ENCODE measurements at places on chromosomes 1 and 21.

DNA sequence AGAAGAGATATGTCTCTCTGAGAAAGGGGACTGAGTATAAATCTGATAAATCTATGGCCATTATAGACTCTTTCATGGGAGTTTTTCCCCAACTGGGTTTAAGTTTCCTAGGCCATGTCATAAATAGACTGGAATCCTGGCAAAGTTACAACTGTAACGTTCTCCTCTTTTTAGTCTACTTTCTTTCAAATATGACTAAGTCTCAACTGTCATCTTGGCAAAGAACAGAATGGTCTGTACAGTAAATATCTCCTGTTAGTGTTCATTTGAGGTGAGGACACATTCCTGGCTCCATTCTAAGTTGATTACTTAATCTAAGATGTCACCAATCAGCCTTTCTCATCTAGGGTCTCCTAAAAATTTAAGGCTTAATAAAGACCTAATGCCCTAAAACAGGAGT, 300.5 kb downstream of the BRINP2 start:
- no peak for DNase-seq

- DNase-seq: no peak
Measured at GRCh38 chr1:231778009-231778719, 151.6 kb downstream of the DISC1 start.

DNA sequence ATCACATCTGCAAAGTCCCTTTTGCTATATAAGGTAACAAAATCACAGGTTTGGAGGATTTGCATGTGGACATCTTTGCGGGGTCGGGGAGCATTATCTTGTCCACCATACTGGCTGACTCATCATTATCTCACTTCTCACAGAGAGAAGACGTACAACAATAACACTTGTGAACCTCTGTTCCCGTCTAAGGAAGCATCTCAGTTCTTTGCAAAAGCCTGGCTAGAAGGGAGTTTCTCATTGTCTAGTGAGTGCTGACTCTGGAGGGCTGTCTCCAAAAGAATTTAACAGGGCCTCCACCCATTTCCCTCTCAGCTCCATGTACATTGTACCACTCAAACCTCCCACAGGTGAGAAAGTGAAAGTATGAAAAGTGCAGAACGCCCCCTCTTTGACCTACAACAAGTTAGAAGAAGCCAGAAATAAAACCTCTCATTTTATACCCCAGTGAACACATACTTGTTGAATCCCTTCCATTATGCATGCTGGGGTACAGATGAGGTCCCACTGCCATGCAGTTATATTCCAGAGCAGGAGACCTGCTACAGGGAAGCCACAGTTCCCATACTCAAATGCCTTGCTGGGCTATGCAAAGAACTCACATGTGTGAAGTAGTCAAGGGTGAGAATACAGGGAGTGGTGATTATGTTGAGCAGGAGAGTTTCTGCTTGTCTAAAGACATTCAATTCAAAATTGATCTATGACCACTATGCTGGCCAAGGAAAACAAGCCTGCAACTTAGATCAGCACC, 121.7 kb upstream of the PRDX6 start:
- DNase-seq: no peak

DNA sequence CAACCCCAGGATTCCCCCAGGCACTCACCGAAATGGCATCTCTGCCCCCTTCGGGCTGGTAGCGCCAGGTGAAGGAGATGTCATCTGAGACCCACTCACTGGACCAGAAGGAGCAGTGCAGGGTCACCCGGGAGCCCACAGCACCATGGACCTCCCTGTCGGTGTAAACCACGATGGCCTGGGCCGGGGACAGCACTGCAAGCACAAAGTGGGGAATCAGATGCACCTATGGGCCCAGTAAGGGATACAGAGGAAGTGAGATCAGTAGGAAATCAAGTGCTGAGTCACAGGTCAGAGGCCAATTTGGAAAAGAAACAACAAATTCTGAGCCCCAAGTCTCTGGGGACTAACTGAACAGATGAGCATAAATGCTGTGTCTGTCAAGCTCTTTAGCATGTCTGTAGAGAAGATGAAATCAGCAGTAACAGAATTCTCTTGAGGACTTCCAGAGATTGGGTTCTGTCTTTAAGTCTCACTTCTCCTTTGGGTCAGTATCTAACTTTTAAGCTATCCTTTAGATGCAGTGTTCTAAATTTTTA, 2.5 kb downstream of the MPZ start:
- no peak for DNase-seq

DNA sequence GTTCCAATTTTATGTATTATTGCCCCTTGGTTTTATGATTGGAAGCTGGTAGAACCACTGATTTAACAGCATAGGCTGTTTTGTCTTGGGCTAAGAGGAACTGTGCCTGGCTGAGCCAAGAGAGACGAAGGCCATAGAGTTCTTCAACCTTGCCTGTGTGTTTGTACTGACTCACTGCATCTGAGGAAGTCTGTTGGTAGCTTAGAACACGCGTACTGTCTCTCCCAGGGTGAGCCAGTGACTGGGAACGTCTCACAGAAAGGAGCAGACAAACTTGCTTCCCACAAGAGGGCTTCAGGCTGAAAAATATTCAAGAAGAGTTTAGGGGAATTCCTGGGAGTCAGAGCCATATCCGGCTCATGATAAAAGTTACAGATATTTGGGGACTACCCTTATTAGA, 14.9 kb downstream of the TMEM51 start:
- no peak for DNase-seq

DNA sequence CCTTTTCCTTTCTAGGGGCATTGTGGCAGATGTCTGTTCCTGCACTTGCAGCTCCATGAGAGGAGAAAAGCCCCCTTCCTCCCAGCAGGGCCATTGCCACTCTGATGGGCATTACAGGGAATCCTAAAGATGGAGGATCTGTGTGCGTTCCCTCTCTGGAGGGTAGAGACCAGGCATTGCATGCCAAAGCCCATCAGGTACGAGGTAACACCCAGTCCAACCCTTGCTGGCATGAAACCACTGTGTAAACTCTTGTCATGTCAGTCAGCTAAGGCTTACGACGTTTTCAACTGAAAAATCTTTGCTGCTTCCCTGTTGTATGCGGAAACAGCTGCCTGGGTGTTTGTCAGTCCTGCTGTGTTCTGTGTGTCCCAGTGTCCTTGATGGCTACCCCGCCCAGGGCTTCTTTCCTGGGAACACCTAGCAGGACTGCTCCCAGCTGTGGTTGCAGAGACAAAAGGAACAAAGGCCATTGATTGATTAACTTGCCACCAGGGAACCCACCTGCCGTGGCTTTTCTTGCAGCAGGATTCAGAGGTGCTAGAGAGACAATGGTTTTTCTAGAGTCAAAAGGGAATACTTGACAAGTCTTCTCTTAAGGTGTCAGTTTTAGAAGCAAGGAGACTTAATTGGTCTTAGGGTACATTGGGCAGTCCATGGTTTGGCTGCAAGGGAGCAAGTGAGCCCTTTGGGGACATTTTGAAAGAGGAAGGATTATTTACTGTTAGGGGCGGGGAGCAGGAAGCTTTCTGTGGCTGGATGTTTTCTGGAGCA, 24.6 kb downstream of the B3GALT5 start:
- no peak for DNase-seq

Data from activated T-helper 1 cell treated with anti-CD3 and anti-CD28 coated beads, Interleukin-12 subunit alpha, Interleukin-12 subunit beta, Interleukin-2, Interleukin-4 antibody, amounts not matched to agents 30 ng/mL and 10 ng/mL and 1 ng/mL, durations not matched to agents 14 hours and 24 hours and 36 hours (primary cell).